ENCODE measurements at places on chromosomes 7 and 10. TPM values are rescaled to one million over a fixed set of nuclear protein-coding genes. Genes with fewer than 3 reads are reported as not detected.

The SMC3 gene
- 37.0 TPM for total RNA-seq

The CLDN12 gene
- total RNA-seq = 21.9 TPM

GRCh38 chr7:94421681-94422080 is 27.0 kb downstream of the COL1A2 start:
- no peaks in the 10 kb centered on the region for H3K27me3 ChIP-seq
- peaks cover 67% of the 10 kb centered on the region for H3K36me3 ChIP-seq
- no peak overlapping the region for H3K4me3 ChIP-seq
- peaks cover 49% of the 10 kb centered on the region for H3K4me1 ChIP-seq
- peak overlapping the region; percentile 58 for H3K27ac ChIP-seq

- H3K27me3 ChIP-seq = no peaks in the 10 kb centered on the region
- peaks cover 38% of the 10 kb centered on the region for H3K36me3 ChIP-seq
- peaks cover 37% of the 10 kb centered on the region for H3K4me1 ChIP-seq
- no peak for DNase-seq
- no peak overlapping the region for H3K4me3 ChIP-seq
- no peak overlapping the region for H3K27ac ChIP-seq
Measured at GRCh38 chr7:6159097-6159483, 113.3 kb downstream of the CYTH3 start.

GRCh38 chr10:23439452-23439960 is 631 bp downstream of the OTUD1 start:
- H3K27ac ChIP-seq = peak overlapping the region; percentile 97
- DNase-seq = no peak
- peaks cover 27% of the 10 kb centered on the region for H3K4me1 ChIP-seq
- H3K4me3 ChIP-seq = peak overlapping the region; percentile 92

The IKZF1 gene
- total RNA-seq = 10.0 TPM

- H3K27ac ChIP-seq = no peak overlapping the region
- H3K4me1 ChIP-seq = peaks cover 38% of the 10 kb centered on the region
- H3K36me3 ChIP-seq = no peaks in the 10 kb centered on the region
- peak; percentile 90 for DNase-seq
- no peaks in the 10 kb centered on the region for H3K27me3 ChIP-seq
Measured at GRCh38 chr10:98262571-98262970, 5.4 kb downstream of the LOXL4 start.

DNA sequence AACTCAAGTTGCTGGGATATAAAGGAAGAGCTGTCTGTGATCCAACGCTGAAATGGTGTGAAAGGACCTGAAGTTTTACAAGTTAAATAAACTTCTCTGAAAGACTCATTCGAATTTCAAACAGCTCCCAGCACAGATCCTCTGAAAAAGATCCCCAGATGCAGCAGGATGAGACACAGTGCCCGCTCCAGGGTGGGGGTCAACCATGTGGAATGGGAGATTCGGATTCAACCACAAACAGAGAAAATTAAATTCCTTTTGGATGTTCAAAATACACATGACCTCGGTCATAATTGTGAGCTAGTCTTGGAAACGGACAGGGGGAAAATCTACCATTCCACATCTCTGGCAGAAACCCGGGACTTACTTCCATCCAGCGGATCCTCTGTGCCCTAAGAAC is 119.6 kb downstream of the PRKAG2 start:
- H3K4me3 ChIP-seq = no peak overlapping the region
- DNase-seq = no peak
- peaks cover 51% of the 10 kb centered on the region for H3K4me1 ChIP-seq
- H3K36me3 ChIP-seq = no peaks in the 10 kb centered on the region
- H3K27me3 ChIP-seq = no peaks in the 10 kb centered on the region

GRCh38 chr7:112410092-112410491 is 40.2 kb upstream of the IFRD1 start:
- H3K4me1 ChIP-seq = no peaks in the 10 kb centered on the region
- no peak for DNase-seq
- H3K27ac ChIP-seq = no peak overlapping the region
- no peak overlapping the region for H3K4me3 ChIP-seq
- H3K36me3 ChIP-seq = no peaks in the 10 kb centered on the region

Measured in esophagus muscularis mucosa (tissue), 4 donors.